Activated naive CD8-positive, alpha-beta T cell treated with anti-CD3 and anti-CD28 coated beads, Interleukin-2, amount 50 U/mL, for 16 hours (primary cell): ENCODE measurements at places on chromosomes 13 and 19.

DNA sequence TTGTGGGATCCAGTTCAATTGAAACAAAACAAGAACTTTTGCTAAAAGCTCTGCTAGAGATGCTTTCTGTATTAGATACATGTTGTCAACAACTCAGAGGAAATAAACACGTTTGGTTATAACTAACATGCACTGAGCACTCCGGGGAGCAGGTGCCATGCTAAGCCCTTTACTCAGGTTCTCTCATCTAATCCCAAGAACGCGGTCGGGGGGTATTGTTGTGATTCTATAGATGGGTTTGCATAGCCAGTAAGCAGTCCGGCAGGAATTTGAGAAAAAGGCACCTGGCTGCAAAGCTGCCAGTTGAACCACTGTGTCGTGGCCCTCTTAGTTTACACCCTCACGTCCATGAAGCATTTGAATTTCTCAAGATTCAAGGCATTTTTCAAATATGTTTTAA lies 24.3 kb upstream of the SPACA7 start:
- no peak for DNase-seq

- DNase-seq: no peak
Measured at GRCh38 chr19:13119627-13120026, 1.6 kb downstream of the NACC1 start.

DNA sequence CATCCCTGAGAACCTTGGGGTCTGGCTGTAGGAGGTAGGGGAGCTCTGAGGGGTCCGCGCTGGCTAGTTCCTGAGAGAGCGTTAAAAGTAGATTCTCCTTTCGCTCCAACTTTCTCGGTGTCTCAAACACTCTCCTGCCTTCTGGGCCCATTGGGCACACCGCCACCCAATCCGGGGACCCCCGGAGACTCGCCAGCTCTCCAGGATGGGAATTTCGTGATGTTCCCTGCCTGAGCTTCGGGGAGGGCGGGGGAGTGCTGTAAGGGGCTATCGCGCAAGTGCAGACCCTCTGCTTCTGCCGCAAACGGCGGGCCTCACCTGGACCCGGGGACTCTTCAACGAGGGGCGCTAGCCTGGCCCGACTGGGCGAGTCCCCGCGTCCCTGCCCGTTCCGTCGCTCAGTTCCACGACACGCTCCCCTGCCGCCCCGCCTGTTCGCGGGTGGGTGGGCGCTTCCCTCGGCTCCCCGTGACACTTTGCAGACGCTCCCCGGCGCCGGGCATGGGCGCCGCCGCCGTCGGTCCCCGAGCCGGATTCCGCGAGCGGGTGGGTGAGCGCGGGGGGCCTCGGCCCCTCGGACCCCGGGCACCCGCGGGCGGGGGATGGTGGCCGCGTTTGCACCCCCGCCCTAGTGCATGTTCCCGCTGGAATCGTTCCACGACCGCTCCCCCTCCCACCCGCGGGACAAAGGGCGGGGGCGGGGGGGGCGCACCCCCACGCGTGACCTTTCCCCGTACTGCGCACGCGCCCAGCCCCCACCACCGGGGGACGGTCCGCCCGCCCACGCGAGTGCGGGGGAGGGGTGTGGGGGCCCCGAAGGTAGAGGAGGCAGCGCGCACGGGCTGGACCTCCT lies at the start of gene CCDC106:
CCDC106 (plus strand) TSS at position 481 of the 853 bp plus-strand sequence. CDS start 835 bp downstream, outside the sequence.
- DNase-seq: no peak

DNA sequence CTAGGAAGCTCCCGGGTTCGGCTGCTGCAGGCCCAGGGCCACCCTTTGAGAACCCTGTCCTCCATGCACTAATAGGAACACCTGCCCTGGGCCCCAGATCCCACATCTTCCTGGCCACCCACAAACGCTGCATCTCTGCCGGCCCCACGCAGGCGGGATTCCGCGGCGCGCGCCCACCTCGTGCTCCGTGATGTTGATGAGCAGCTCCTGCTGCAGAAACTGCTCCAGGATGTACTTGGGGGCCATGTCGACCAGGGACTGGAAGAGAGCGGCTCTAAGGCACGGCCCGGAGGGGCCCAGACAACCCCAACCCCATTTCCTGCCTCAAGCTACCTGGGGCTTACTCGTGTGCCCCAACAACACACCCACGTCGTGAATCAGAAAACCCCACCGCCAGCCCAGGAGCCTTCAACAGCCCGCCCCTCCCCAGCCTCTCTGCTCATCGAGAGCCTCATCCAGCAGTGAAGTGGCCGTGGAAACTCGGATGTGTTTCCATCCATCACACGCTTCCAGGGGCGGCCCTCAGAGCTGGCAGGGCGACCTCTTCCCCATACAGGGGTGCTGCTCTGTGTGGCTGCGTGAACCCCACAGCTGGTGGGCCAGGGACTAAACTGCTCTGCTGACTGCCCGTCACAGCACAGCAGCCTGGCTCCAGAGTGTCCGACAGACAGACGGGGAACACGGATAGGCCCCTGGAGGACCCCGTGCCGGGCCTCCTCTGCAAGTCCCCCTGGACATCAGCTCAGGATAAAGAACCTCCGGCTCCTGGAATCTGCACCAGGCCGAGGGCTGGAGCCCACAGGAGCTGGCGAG lies 4.2 kb downstream of the POLR2E start:
- DNase-seq: no peak

DNA sequence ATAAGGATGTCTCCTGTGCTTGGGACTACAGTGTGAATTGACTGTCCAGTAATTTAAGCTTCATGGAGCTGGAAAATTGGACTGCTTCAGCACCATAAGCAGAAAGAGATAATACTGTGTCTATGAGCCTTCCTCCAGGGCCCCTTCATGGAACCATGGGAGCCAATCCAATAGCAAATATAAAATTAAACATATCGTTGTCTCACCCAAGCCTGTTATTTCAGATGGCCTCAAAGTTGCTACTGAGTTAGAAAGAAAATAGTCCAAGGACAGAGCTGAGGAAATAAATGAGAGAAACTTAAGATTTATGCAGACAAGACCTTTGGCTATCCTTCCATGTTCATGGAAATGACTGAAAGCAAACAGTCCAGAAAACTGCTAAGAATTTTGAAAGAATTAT lies 57.2 kb downstream of the TNFSF11 start:
- no peak for DNase-seq

- no peak for DNase-seq
Measured at GRCh38 chr13:96940961-96941360, 53.3 kb downstream of the OXGR1 start.

DNA sequence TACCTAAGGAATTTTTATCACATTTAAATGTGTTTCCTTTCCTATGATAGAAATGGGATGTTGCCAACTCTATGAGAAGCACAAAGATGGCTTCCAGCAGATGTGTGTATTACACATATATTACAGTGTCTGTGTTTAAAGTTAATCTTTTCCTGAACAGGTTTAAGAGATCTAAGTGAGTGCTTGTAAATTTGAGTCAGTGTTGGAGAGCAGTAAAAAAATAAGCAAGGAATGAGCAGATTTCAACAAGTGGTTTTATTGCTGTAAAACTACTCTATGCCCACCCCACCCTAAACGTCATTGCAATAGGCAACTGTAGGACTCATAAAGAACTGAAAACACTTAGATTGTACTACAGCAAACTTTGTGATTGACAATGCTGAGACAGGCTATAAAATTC lies 248.7 kb downstream of the KLF5 start:
- no peak for DNase-seq

DNA sequence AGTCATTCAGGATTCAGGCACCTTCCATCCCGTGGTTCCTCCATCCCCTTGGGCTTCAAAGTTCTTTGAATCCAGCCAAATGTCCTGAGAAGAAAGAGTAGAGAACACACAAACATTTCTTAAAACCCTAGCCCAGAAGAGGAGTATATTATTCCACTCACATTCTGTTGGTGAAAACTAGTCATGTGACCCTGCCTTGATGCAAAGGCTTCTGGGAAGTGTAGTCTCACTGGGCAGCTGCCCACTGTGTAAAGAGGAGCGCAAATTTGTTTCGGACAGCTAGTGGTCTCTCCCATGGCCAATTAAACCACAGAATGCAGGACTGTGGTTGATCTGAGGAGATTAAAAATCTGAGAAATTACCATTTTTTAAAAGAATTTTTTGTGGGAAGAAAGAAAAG lies 304.4 kb downstream of the SUCLA2 start:
- no peak for DNase-seq

DNA sequence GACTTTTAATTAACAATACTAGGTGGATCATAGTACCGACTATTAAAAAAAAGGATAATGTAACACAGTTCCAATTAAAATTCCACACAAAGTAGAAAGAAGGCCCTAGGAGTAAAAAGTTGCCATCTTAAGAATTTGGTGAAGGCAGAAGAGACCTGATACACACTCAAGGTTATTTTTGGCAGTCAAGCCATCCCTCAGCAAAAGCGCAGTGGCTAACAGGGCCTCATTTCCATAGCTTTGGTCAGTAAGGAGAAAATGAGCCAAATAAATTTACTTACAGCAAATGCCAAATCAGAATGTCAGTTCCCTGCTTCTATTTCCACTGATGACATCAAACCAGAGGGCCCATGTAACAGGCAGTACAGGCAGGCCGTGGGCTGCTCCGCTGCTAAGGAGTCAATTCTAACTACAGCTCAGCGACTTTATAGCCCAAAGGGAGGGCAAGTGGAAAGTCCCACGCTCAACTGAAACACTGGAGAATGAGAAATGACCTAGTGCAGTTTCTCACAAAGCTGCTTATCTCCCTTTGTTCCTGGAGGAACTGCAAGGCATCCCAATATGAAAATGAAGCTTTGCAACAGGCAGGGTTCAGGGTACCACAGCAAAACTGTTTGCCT lies 6.3 kb downstream of the ARGLU1 start:
- no peak for DNase-seq
